ENCODE measurements at places on chromosomes 2 and 18. TPM values are rescaled to one million over a fixed set of nuclear protein-coding genes. Genes with fewer than 3 reads are reported as not detected.

The GCG gene
- total RNA-seq, result not detected

DNA sequence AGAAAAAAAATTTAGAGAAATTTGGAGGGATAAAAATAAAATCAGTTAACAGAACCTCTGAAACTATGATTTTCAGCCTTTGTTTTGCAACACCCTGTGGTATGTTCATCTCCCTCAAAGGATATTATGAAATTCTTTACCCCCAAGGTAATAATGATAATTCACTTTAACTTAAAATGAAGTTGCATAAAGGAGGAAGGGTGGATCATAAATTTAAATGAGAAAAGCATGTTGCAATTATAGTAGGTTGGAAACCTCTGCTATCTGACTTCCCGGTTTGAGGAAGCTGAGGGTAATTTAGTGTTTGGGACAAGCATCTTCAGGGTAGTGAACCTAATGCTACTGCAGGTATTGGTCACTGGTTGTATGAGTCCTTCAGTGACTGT, 102.9 kb downstream of the BABAM2 start:
- DNase-seq, result no peak

DNA sequence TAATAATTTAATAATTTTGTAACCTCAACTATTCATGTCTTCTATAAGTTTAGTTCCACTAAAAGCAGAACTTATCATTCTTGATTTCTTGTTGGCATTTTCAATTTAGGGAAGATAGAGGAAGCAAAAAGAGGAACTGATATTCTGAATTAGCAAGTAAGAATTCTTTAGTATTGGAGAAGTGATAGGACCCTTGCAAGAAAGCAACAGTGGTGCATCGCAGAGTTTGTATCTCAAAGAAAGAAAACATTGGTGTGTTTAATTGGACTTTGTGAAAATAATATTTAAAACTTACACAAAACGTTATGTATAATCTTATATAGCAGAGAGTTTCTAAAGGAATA, 36.5 kb upstream of the TNFRSF11A start:
- no peak for DNase-seq

DNA sequence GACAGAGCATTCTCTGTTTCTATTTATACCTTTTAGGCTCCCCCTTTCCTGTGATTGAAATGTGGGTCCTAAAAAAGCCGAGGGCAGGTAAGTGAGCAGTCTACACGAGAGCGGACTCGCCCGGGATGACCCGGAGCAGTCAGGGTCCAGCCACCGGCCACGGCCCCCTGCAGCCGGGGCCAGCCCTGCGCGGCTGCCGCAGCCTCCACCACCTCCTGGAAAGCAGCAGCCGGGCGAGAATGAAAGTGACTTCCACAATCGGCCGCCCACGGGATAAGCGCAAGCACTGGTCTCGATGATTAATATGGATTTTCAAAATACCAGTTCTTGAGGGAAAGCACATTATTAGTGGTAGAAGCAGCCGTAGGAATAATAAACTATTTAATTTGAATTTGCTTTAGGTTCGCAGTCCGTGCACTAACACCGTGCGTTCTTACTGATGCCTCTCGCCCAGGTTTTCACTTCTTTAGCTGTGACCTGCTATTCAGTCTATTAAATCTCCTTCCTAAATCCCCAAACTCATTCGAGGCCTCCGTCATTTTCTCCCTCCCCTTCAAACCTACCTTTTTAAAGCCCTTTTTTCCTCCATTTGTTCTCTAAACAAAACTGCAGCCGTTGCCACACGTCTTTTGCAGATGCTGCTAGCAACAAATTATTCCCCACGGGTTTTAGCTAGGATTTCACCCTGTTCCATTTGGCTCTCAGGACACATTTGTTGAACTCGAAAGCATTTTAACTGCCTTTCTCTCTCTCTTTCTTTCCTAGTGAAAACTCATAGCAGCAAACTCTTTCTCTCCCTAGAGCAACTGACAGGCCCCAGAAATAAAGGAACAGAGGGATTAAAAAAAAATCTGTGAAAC, 1015.1 kb upstream of the PIK3C3 start:
- DNase-seq, result no peak

- DNase-seq, result no peak
These were observed 176.1 kb upstream of the SESTD1 start for GRCh38 chr2:179440642-179441251.

Measured in esophagus muscularis mucosa (tissue), 4 donors.